ENCODE measurements at places on chromosomes 7 and 10.
A peak's percentile ranks its signal among the peaks of the same experiment; 100 is the strongest.

DNA sequence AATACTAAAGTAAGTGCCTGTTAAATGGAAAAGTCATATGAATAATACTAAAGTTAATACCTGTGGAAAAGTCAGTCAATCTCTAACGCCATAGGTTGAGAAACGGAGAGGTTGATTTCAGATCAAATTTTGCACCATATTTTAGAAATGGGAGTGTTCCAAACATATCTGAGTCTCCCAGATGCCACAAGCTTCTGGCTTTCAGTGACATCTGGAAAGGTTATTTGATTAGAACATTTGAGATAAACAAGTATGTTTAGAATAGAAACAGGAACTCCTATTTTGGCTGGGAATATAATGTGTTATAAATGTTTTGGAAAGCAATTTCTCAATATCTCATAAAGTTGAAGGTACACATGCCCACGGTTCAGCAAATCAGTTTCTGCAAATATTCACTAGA, 5.8 kb downstream of the MACC1 start:
- no peak for DNase-seq

- no peak for DNase-seq
Observed at GRCh38 chr10:89384474-89385340, 6.9 kb downstream of the IFIT1B start.

DNA sequence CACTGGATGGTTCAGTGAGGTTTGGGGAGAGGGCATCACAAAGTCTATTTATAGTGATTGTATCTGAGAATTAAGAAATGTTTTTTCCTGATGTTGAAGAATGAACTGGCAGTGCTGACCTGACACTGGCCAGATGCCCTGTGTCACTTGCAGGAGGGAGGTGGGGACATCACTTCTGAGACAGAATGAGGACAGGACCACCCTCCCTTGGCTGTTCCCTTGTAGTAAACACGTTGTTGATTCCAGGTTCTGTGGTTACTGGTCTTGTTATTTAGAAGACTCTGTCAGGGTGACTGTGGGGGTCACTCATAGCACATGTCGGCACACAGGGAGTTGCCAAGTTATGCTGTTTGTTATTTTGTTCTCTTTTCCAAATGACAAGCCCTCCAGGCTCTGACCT, 126.4 kb downstream of the ADCY1 start:
- no peak for DNase-seq

GRCh38 chr7:142880876-142881505, 4.6 kb downstream of the TRPV6 start:
- DNase-seq: no peak

- no peak for DNase-seq
Observed at GRCh38 chr10:97355571-97355975, 21.0 kb upstream of the FRAT2 start.

- no peak for DNase-seq
Observed at GRCh38 chr10:7159928-7160327, 250.9 kb downstream of the SFMBT2 start.

DNA sequence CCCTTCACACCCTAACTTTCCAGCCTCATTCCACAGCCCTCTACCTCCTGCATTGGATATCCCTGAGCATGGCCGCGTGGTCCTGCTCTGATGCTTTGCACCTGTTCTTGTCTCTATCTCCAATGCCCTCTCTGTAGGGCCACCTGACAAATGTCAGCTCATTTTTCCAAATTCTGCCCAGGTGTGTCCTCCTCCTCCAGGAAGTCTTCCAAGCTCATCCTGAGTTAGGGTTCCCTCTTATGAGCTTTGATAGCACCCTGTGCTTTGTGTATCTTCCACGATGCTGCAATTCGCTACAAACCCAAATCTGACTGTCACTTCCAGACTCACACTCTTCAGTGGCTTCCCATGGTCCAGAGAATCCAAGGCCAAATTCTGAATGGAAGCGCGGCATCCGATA, 14.7 kb upstream of the SLC35B4 start:
- DNase-seq: no peak

DNA sequence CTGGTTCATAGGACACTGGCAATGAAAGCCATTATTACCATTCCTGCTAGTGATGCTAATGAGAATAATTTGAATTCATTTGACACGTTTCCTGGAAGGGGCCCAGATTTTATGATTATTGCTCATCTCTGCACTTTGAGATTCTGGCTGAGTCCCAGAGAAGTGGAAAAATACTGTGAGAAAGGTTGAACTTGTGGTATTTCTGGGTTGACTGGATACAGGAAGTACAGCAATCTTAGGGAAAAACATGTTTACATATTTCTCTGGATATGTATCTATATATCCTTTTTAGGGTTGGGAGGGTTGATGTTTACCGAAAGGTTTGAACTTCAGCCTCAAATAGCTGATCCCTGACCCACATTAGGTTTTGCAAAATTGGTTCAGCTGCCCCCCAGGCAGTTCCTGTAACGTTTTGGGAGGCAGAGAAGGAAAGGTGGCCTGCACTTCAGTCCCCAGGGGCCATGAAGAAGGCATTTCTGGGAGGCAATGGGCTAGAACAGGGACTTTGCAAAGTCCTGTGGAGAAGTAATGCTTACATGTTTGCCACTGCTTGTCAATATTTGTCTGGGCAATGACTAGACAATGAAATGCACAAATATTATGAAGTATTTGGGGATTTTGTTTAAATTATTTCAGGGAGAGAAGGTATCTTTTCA, 253.7 kb upstream of the PITRM1 start:
- DNase-seq: no peak

DNA sequence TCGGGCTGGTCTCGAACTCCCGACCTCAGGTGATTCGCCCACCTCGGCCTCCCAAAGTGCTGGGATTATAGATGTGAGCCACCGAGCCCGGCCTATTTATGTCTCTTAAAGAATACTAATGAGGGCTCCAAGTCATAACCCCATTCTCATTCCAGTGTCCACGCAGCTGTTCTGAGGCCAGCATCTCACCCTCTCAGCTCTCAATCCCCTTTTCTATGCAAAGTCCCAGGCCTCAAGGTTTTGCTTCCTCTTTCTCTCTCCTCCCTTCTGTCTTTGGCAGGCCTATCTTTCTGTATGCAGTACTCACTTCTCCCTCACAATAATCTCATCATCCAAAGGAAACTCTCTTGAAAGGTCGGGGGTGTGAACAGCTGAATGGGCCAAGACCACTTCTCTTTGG, 28.0 kb upstream of the VSIR start:
- no peak for DNase-seq

DNA sequence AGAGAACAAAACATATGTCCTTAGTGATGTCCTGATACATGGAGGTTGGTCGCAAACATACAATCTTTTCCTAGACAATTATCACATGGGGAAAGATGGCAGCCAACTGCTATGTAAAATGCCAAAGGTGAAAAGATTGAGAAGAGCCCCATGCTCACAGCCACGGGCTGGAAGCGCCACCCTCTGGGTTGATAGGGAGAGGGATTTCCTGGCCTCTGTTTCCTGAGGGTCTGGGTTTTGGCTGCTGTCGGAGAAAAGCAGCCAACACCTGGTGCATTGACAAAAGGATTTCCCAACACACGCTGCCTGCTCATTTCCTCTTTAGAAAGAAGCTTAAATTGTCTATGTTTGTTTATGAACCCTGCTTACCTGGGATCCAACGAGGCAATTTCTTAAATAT, 43.8 kb downstream of the ITIH5 start:
- no peak for DNase-seq

DNA sequence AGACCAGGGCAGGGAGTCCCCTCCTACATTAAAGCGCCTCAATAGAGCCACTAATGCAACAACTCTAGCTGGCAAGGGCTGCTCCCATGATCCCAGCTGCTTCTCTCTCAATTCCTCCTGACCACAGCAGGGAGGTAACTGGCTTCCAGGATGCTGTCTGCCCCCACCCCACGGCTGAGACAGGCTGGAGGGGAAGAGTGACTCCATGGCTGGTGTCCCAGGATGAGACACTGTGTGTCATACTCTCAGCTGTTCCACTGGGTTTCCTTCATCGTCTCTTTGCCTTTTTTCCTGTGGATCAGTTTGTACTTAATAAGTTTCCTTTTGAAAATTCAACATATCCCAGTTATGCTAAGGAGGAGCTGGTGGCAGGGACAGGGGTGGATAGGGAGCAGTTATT, 27.7 kb upstream of the MYH16 start:
- no peak for DNase-seq

DNA sequence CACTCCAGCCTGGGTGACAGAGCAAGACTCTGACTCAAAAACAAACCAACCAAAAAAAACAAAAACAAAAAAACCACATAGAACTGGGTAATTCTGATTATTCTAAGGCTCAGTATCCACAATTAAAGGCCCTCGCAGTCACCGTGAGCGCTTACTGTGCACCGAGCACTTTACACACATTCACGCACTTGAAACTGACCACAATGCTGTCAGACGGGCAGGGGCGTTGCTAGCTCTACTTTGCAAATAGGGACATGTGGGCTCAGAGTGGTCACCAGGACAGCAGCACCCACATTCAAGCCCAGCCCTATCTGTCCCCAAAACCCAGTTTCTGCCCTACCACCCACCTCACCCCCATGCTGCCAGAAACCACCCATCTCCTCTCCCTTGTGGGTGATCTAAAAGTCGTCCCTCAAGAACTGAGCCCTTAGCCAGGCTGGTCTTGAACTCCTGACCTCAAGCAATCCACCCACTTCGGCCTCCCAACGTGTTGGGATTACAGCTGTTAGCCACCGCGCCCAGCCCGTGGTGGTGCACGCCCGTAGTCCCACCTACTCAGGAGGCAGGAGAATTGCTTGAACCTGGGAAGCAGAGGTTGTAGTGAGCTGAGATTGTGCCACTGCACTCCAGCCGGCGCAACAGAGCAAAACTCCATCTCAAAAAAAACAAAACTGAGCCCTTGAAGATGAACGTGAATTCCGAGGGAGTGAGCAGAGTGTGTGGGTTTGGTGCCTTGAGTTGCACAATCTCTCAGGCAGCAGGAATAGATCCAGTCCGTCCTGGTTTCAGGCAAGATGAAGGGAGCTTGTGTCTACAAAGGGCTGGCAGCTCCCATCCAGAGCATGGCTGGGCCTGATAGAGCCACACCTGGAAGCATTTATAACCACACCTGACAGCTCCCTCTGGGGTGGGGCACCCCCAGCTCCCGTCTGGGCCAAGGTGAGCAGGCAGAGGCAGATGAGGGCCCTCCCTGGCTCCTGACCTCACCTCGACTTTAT, 5.4 kb upstream of the HSPB1 start:
- no peak for DNase-seq

DNA sequence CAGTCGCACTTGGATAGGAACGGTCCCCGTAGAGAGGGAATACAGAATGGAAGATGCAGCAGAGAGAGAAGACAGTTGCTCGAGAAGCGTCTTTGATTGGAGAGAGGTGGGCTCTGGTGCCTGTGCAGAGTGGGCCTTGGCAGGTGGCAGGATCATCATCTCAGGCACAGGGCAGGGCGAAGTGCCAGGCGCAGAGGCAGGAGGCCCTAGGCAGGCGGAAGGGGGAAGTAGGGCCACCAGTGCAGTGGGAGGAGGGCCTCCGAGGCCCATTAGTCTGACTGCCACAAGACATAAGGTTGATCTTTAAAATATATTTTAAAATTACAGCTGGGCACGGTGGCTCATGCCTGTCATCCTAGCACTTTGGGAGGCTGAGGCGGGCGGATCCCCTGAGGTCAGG, 10.1 kb downstream of the CARD11 start:
- DNase-seq: no peak

- DNase-seq: no peak
Observed at GRCh38 chr7:72706521-72706920, 121.5 kb downstream of the TYW1B start.

- no peak for DNase-seq
Observed at GRCh38 chr10:127190427-127190826, 6.0 kb downstream of the INSYN2A start.

DNA sequence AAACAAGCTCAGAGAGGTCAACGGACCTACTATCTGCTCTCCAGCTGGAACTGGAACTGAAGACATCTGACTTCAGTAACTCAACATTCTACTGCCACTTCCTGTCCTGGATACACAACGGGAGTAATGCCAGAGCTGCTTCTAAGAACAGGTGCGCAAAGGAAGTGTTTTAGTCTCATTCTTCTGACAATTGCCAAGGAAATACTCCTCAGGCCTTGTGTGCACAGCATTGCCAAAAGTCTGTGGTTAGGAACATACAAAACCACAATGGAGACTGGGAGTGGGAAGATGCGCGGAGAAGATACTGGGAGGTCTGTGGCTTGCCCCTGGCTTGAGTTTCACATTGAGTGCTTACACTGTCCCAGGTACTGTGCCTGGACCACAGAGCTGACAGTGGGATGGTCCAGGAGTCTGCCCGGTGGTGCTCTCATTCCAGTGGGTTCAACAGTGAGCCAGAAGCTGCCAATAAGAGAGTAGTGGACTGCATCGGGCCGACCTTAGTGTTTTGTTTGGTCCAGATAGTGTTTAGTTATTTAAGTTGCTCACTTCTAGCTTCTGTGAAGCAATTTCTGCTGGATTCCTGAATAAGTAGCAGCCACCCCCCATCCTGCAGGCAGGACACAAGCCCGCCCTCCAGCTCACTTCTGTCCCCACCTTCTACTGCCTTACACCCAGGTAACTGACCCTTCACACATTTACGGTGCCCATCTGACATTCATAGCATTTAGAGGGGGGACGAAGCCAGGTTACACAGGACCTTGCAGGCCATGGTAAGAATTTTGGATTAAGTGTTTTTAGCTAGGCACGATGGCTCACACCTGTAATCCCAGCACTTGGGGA, 10.3 kb downstream of the TBL2 start:
- DNase-seq: no peak

- no peak for DNase-seq
Observed at GRCh38 chr7:123432601-123433000, 101.8 kb downstream of the IQUB start.

- DNase-seq: no peak
Observed at GRCh38 chr10:92789067-92789466, 59.3 kb upstream of the EXOC6 start.

DNA sequence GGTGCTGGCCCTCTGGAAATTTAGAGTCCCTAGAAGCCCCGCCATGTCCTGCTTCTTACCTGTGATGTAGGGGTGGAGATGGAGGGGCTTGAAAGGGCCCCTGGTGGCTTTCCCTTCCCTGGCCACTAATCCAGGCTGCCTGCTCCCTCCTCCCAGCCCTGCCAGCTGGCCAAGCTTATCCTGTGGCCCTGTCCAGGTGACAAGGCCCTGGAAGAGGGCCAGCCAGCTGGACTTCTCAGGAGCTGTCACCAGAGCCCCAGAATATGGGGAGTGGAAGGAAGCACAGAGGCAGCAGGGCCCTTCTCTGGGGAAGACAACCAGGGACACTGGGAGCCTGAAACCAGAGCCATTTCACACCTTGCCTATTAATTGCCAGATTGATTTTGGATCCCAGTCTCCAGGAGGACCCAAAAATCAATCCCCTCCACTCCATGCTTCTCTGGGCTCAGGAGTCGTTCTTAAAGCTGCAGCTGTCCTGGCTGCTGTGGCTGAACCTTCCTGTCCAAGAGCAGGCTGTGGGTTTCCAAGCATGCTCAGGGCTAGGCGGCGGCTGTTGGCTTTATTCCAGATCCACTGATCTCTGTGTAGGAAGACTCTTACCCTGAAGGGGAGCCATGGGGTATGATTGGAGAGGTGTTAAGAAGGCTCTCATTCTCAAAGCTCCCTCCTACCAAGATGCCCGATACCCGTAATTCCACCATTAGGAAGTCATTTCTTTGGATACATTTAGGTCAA, 52.6 kb upstream of the PCBD1 start:
- peak; percentile 8 for DNase-seq

- DNase-seq: no peak
Observed at GRCh38 chr7:100679927-100680575, 6.5 kb downstream of the GNB2 start.

- no peak for DNase-seq
Observed at GRCh38 chr10:49056356-49056755, 59.0 kb downstream of the VSTM4 start.

GRCh38 chr7:122724366-122724765, 21.6 kb upstream of the RNF148 start:
- DNase-seq: no peak

- no peak for DNase-seq
Observed at GRCh38 chr10:101172741-101173140, 41.6 kb downstream of the TLX1 start.
